Germinal center (tissue), 1 donor: ENCODE measurements at places on chromosomes 3 and 15.

- DNase-seq: no peak
Observed at GRCh38 chr3:194087995-194088855, 47.7 kb upstream of the HES1 start.

- no peak for DNase-seq
Observed at GRCh38 chr15:91133511-91133910, 33.5 kb downstream of the SV2B start.

GRCh38 chr3:51275111-51275805 lies 109.8 kb upstream of the MANF start:
- no peak for DNase-seq

GRCh38 chr3:119636249-119636648 lies 24.1 kb downstream of the POPDC2 start:
- DNase-seq: no peak

DNA sequence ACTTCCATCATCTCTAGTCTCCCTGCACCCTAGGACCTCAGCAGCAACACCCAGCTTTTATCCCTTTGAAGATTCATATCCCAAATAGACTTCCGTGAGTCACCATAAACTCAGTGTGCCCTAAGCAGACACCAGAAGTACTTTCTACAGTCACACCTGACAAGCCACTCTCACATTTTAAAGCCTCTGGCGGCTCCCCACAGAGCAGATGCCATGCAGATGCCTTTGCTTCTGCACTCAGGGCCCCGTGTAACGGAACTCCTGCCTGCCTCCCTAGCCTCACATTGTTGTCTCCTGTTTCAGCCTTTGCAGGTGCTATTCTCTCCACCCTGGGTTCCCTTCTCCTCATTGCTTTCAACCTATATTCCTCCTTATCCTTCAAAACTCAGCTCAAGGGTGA lies 155.5 kb upstream of the SLC24A5 start:
- no peak for DNase-seq

GRCh38 chr15:77083381-77084160 lies 12.7 kb upstream of the TSPAN3 start:
- peak; percentile 97 for DNase-seq

DNA sequence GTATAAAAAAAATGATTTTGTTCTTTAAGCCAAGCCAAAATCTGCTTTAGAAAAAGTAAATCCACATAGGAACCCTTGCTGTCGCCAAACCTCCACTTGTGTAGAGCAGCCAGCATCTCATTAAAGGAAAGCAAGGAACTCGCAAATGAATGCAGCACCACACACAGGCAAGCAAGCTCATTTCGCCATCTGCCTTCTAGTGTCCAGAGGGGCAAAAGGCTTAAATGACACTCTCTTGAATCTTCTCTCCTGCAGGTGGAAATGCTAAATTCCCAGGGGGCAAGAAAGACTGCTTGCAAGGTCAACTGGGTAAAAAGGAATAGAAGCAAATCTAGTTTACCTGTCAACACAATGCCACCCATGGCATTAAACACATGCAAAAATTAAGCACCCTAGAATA lies 2.4 kb downstream of the MB21D2 start:
- DNase-seq: no peak

DNA sequence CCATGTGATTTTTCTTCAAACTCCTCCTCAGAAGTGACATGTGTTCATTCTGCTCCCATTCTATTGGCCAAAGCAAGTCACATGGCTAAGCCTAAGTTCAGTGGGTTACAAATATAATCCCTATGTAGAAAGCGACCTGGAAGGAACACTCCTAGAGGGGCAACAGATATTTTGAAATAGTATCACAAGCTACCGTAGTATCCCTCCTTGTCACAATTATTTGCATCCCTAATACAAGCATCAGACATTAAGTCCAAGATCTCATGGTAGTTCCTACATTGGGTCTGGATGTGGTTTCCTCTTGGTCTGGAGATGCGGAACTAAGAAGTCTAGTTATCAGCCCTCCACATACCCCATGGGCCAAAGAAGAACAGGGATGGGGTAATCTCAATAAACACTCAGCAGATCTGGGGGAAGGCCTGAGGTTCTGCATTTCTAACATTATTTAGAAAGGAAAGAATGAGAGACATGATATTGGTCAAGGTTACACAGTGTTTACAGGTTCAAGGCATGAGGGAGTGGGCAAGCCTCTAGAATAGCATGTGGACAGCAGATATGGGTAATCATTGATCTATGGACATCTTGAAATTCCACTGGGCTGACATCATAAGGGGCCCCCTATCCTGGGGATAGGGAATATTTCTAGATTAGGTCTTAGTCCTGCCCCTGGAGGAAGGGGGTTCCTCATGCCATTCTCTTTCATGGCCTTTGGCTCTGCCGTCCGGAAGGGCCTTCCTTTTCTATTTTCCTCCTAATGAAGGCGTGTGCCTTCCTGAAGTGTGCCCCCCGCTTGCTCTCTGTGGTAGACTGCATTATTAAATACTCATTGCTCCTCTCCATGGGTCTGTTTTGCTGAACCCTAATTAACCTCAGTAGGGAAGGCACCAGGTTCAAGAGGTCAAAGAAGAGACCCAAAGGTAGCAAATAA lies 17.8 kb upstream of the ABHD2 start:
- DNase-seq: no peak

GRCh38 chr15:79520654-79521053 lies 88.5 kb downstream of the MINAR1 start:
- no peak for DNase-seq

DNA sequence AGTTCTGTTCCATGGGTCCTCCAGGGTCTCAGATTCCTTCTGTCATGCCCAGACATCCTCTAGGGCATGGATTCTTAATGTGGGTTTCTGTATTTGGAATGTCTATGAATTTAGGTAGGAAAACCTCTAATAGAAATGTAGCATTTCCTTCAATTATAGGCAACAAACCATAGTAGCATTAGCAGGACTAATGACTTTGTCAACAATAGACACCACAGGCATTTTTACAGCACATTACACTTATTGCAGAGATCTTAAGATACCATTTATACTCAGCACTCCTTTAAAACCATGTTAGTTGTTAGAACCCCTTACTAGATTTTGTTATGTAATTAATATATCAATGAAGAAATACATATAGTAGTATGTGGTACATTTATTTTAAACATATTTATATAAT lies 77.8 kb upstream of the TBC1D5 start:
- no peak for DNase-seq

GRCh38 chr3:177810162-177810623 lies 612.9 kb upstream of the TBL1XR1 start:
- DNase-seq: no peak

DNA sequence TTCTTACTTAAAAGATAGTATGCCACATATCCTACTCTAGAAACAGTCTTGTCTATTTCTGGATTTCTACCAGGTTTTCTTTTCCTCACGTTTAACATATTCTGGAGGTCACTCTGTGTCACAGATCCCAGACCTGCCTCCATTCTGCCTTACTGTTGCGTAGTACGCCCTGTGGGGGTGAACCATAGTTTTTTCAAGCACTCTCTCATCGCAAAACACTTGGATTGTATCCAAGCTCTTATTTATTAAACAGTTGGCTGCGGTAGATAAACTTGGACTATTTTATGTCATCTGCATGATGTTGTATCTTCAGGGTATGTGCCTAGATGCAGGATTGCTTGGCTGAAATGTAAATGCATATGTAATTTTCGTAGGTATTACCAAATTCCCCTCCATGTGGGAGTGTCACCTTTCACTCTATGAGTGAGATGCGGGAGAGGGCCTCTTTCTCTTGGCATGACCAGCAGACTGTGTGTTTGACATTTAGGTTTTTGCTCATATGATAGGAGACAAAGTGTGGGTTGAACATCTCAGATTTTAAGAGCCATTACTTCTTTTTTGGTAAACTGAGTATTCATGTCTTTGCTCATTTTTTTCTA lies 55.8 kb downstream of the ABTB1 start:
- no peak for DNase-seq

DNA sequence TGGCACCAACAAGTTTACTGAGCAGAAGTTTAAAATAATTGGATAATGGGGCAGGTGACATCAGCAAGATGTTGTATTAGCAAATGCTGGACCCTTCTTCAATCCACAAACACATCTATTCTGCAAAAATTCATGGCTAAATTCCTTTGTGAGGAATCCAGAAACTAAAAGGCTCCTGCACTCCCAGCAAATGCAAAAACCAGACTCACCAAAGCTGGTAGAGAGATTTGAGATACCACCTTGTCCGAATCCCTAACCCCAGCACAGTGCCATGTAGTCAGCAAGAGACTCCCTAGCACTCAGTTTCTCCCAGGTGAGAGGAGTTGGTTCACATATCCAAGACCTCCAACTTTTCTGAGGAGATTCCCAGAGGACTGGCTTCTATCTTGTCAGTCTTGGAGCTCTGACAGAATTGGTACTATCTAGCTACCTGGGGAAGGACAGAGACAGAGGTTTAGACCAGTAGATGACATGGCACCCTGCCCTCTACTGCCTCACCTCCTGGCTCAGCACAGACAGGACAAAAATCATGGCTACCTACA lies 21.8 kb downstream of the GREM1 start:
- DNase-seq: no peak

- no peak for DNase-seq
Observed at GRCh38 chr3:53518495-53518981, 24.1 kb downstream of the CACNA1D start.

GRCh38 chr3:183233966-183234365 lies 19.1 kb upstream of the B3GNT5 start:
- no peak for DNase-seq

DNA sequence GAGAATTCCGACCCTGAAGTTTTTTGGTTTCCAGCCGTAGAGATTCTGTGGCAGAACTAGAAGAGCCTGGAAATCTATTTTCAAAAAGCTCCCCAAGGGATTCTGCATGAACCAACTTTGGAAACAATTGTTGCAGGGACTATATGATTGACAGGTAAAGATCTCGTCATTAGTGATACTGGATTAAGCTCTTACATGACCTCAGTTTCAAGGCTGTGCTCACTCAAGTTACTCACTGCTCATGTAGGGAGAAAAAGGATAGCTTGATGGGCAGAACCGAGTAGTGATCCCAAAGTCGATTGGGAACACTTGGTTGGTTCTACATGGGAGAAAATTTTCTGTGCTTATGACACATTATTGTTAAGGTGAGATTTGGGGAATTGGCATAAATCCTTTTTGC lies 142.3 kb upstream of the RASGRP1 start:
- DNase-seq: no peak

DNA sequence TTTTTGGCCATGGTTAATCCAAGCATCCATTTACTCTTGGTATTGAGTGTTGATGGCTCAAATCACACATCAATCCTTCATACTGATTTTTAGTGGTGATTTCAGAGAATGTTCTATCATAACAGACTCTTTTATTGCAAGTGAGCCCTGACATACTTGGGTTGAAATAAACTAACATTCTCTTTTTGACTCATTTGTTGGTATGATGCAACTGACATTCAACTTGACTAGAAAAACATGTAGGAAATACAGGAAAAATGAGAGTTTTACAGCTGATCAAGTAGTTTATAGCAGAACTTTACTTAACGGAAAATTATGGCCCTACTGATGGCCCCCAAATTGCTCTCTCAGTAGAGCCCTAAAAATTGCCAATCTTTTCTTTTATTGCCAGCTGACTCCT lies 173.9 kb upstream of the CD96 start:
- no peak for DNase-seq

DNA sequence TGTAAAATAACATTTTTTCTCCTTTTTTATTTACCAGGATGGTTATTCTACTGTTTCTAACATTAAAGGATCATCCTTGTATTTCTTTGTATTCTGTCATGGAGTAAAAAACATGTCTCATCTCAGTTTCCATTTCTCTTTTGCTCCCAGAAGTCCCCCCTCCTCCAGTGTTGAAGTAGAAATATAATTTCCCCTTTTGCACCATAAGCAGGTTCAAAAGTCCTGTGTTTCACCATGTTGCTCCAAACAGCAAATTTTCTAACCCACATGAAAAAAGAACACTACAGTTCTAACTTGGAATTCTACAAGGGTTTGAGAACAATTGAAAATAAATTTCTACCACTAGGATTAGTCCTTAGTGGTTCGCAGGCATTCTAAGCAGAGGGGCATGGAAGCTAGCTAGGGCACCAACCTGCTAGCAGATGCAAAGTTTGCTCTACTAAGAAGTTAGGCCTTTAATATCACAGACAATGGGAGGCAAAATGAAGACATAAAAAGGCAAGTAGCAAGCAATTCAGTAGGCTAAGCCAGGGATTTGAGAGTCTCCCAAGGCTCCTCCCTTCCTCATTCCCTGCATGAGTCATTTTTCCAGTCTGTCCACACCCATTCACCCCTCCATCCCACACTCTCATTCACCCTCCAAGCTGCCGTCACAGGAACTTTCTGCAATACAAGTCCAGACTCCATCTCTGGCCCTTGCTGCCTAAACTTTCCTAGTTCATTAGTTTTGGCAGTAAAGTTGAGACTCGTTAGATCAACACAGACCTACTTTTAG lies 2.3 kb upstream of the MBNL1 start:
- no peak for DNase-seq

DNA sequence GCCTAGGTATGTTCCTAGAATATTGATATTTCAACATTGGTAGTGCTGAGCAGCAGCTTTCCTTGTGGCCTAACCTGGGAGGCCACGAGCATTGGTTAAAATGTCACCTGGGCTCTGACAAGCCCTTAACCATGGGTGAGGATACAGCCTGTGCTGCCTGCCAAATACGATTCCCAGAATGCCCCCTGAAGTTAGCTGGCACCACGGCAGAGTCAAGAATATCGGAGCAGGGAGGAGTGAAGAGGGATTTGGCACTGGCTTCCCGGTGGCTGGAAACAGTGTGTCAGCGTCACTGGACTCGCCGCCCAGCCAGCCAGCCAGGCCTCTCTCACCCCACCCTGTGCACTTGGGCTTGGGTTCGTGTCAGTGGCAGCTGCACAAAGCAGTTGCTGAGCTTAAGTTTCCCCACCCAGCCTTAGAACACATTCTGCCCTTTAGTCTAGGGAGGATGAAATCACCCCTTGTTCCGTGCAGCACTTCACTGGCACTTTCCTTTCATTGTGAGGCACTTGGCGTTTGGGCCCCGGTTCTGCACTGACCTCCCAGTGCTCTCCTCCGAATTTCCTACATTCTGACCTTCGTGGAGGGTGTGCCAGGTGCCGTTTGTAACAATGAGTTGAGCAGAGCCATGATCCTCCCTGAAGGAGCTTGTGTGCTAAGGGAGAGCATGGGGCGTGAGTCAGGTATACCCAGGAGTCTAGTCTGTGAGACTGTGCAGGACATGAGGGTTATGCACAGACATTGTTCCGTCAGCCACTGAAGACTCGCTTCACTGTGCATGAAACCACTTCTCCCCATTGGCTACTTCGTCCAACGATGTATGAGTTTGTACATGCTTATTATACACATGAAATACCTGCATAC lies 152.8 kb upstream of the BHLHE40 start:
- no peak for DNase-seq

- no peak for DNase-seq
Observed at GRCh38 chr3:45413172-45413765, 24.9 kb downstream of the LARS2 start.

GRCh38 chr15:49288391-49288790 lies 118.3 kb downstream of the GALK2 start:
- DNase-seq: no peak
